ENCODE measurements at places on chromosomes 12 and 14. TPM values are rescaled to one million over a fixed set of nuclear protein-coding genes. Genes with fewer than 3 reads are reported as not detected.

DNA sequence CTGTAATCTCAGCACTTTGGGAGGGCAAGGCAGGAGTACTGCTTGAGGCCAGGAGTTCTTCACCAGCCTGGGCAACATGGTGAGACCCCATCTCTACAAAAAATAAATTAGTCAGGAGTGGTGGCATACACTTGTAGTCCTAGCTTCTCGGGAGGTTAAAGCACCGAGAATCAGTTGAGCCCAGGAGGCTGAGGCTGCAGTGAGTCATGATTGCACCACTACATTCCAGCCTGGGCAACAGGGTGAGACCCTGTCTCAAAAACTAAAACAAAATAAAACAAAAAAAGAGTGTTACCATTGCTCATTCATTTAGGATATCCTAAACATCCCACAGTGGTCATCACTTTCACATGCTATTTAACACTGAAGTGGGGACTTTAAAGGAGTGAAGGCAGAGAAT lies 7.8 kb downstream of the NEK9 start:
- peaks cover 11% of the 10 kb centered on the region for H3K36me3 ChIP-seq
- H3K4me3 ChIP-seq: no peak overlapping the region
- H3K27me3 ChIP-seq: no peaks in the 10 kb centered on the region
- no peak overlapping the region for H3K27ac ChIP-seq
- DNase-seq: no peak
- peaks cover 7% of the 10 kb centered on the region for H3K4me1 ChIP-seq

DNA sequence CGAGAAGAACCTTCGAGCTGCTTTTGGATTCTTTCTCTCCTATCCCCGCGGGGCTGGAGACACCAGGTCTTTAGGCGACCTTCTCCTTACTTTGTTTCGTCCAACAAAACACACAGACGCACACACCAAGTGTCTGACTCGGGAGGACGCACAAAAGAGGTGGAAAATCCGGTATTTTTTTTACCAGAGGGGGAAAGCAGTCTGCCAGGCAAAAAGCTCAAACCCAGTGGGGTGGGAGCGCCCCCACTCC lies 2.1 kb downstream of the SIX4 start:
- DNase-seq: no peak
- H3K27me3 ChIP-seq: peaks cover 42% of the 10 kb centered on the region
- H3K4me3 ChIP-seq: peak overlapping the region; percentile 50
- no peaks in the 10 kb centered on the region for H3K36me3 ChIP-seq

GRCh38 chr12:58500399-58500798 lies 419.9 kb downstream of the LRIG3 start:
- no peak overlapping the region for H3K4me3 ChIP-seq
- DNase-seq: no peak
- no peaks in the 10 kb centered on the region for H3K4me1 ChIP-seq
- no peaks in the 10 kb centered on the region for H3K36me3 ChIP-seq
- H3K27ac ChIP-seq: no peak overlapping the region

DNA sequence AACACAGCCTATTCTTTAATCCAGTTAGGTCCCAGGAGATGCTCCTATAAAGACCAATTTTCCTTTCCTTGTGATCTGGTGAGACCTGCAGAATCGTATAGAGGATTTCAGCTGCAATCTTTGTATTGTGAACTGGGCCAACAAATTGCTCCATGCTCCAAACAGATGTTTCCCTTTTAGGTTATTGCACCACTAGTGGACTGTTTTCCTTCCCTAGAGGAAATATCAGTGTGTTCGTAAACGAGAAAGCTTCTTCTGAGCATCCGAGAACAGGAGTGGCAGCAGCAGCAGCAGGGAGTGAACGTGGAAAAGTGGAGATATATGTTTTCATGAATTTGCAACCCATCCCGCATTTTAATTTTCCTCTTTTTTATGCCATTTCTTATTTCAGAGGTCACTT lies 344.1 kb upstream of the PDE3A start:
- H3K4me1 ChIP-seq: no peaks in the 10 kb centered on the region
- H3K27me3 ChIP-seq: no peaks in the 10 kb centered on the region
- no peak for DNase-seq
- no peak overlapping the region for H3K27ac ChIP-seq

The P2RX2 gene
- not detected for total RNA-seq

The TROAP gene
- 35.0 TPM for total RNA-seq

GRCh38 chr12:46218322-46219095 lies 50.3 kb downstream of the SLC38A1 start:
- peak overlapping the region; percentile 42 for H3K4me3 ChIP-seq
- H3K27ac ChIP-seq: peak overlapping the region; percentile 43
- no peak for DNase-seq
- no peaks in the 10 kb centered on the region for H3K27me3 ChIP-seq
- peaks cover under 1% of the 10 kb centered on the region for H3K36me3 ChIP-seq

- DNase-seq: no peak
- no peaks in the 10 kb centered on the region for H3K36me3 ChIP-seq
- H3K27ac ChIP-seq: no peak overlapping the region
- H3K4me3 ChIP-seq: no peak overlapping the region
- no peaks in the 10 kb centered on the region for H3K27me3 ChIP-seq
These were observed 16.4 kb downstream of the KRT18 start for GRCh38 chr12:52965337-52965731.

- no peaks in the 10 kb centered on the region for H3K27me3 ChIP-seq
- no peaks in the 10 kb centered on the region for H3K36me3 ChIP-seq
- peaks cover 24% of the 10 kb centered on the region for H3K4me1 ChIP-seq
- H3K4me3 ChIP-seq: peak overlapping the region; percentile 45
- DNase-seq: peak; percentile 1
- H3K27ac ChIP-seq: peak overlapping the region; percentile 60
These were observed 1494.7 kb upstream of the TMEM132C start for GRCh38 chr12:126772171-126772864.

DNA sequence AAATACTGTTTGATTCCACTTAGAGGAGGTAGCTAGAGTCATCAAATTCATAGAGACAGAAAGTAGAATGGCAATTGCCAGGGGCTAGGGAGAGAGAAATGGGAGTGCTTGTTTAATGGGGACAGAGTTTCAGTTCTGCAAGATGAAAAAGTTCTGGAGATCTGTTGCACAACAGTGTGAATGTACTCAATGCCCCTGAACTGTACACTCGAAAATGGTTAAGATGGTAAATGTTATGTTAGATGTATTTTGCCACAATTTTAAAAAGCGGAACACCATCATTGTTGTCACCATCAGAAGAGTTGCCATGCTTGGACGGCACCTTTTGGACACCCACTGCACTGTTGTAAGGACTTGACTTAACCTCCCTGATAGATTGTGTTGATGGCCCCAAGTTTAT lies 106.9 kb downstream of the SCARB1 start:
- no peak overlapping the region for H3K4me3 ChIP-seq
- H3K27ac ChIP-seq: no peak overlapping the region
- H3K4me1 ChIP-seq: peaks cover 7% of the 10 kb centered on the region
- no peaks in the 10 kb centered on the region for H3K27me3 ChIP-seq
- DNase-seq: no peak

The DDX51 gene
- total RNA-seq: 36.4 TPM

The ASCL1 gene
- not detected for total RNA-seq

The ADAMTS20 gene
- total RNA-seq: not detected

GRCh38 chr14:75823334-75823733 lies 158.5 kb downstream of the TGFB3 start:
- H3K4me1 ChIP-seq: no peaks in the 10 kb centered on the region
- DNase-seq: no peak
- H3K27me3 ChIP-seq: no peaks in the 10 kb centered on the region
- H3K36me3 ChIP-seq: peaks cover 3% of the 10 kb centered on the region

The LRTM2 gene
- total RNA-seq: 0.24 TPM

DNA sequence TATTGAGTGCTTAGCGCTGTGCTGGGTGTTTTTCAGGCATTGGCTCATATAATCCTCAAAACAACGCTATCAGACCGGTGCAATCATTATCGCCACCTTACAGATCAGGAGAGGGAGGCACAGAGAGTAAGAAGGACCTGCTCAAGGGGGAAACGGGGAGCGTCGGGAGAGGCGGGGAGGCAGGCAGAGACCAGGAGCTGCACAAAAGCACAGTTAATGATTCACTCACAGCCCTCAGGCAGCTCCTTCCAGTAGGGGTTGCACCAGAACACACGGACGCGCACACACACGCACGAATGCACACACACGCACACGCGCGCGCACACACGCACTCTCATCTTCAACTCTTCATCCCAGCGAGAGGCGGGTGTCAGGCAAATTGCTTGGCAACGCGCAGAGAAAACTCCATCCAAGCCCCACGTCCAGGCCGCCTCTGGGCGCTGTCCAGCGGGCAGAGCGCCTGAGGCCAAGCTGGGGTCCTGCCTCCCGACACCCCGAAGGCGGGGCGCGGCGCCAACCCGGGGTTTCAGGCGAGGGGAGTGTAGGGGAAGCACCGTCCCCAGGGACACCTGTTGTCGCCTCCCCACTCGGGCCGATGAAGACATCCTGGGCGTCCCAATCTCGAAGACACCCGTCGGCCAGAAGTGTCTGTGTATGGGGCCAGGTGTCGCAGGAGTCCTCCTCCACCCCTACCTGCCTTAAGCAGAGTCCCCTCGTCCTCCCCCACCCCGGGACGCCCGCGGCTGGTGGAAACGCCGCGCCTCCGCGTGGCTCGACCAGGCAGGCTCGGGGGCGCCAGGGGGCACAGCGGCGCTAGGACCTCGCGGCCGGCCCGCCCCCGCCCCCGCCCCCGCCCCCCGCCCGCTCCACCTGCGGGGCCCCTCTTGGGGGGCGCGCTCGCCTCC lies 35.5 kb upstream of the STON2 start:
- DNase-seq: no peak
- peak overlapping the region; percentile 27 for H3K27ac ChIP-seq
- H3K27me3 ChIP-seq: peaks cover 47% of the 10 kb centered on the region
- H3K36me3 ChIP-seq: no peaks in the 10 kb centered on the region
- peaks cover 11% of the 10 kb centered on the region for H3K4me1 ChIP-seq
- peak overlapping the region; percentile 56 for H3K4me3 ChIP-seq

GRCh38 chr12:114319422-114319821 lies 86.5 kb downstream of the TBX5 start:
- no peak overlapping the region for H3K4me3 ChIP-seq
- no peaks in the 10 kb centered on the region for H3K36me3 ChIP-seq
- H3K4me1 ChIP-seq: no peaks in the 10 kb centered on the region
- DNase-seq: no peak
- H3K27me3 ChIP-seq: no peaks in the 10 kb centered on the region

The MAP3K9 gene
- 4.0 TPM for total RNA-seq

DNA sequence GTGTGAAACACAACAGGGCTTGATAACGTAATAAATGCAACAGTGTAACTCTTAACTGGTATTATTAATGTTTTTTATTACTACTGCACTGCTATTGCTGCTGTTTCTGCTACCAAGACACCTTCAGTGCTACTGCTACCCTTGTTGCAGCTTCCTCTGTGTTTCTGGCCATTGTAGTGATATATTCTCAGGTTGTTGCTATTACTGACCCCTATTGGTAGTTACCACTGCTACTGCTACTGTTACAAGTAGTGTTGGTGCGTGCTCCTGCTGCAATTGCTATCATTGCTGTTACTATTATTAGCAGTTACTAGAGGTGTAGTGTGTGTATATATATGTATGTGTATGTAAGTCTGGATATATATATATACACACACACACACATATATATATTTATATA lies 87.2 kb upstream of the PTPRB start:
- DNase-seq: no peak
- no peak overlapping the region for H3K27ac ChIP-seq
- no peaks in the 10 kb centered on the region for H3K27me3 ChIP-seq

The DTX1 gene
- total RNA-seq: 2.0 TPM

DNA sequence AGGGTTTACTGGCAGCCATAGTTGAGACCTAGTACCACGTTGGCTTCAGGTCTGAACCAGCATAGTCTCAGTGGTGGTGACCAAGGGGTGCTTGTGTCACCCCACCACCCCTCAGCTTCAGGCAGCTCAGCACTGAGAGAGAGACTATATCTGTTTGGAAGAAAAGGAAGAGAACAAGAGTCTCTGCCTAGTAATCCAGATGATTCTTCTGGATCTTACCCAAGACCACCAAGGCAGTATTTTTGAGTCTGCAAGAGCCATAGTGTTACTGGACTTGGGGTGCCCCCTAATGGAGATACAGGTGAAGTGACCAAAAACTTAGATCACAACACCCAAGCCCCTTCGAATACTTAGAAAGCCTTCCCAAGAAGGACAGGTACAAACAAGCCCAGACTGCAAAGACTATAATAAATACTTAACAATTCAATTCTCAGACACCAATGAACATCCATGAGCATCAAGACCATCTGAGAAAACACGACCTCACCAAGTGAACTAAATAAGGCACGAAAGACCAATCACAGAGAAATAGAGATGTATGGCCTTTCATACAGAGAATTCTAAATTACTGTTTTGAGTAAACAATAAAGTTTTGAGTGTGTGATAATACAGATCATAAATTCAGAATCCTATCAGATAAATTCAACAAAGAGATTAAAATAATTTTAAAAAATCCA lies 107.0 kb downstream of the HELB start:
- H3K27me3 ChIP-seq: no peaks in the 10 kb centered on the region
- H3K36me3 ChIP-seq: no peaks in the 10 kb centered on the region
- DNase-seq: peak; percentile 56

The KRT6A gene
- not detected for total RNA-seq

The KRT79 gene
- total RNA-seq: not detected

GRCh38 chr12:67752226-67752732 lies 103.7 kb downstream of the DYRK2 start:
- DNase-seq: no peak
- H3K4me3 ChIP-seq: no peak overlapping the region
- no peak overlapping the region for H3K27ac ChIP-seq
- no peaks in the 10 kb centered on the region for H3K4me1 ChIP-seq

DNA sequence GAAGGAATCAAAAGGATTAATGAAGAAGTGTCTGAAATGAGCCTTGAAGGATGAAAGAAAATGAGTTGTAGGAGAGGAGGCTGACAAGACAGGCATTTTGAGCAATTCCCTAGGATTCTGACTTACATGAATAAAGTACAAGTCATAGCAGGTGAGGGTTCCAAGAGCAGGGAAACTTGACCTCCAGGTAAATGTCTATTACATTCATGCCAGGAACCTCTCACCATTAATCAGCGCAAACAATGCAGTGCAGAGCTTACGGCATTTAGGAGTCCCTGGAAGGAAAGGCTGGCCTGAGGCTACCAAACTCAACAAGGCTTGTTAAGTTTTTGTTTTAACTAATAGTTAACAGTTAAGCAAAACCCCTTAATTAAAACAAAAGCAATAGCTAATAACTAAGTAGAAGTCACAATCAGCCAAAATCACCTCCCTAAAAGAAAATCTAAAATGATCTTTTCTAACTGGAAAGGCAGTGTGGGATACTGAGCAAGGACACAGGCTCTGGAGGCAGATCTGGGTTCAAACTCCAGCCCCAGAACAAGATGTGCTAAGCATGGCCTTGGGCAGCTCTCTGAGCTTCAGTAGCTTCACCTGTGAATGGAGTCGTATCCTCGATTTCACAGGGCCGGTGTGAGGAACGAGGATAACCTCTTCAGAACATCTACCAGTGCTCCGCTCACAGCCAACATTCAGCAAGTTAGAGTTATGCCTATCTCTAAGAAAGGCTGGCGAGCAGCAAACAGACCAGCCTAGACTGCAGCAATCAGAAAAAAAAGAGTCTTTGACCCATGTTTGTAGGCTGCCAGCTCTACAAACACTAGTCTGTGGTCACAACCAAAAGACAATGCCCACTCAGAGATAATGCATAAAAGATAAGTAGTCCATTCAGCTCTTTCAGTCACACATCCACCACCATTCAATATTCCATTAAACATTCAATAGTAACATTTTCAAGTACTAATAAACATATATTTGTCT lies 16.9 kb downstream of the PPTC7 start:
- H3K27ac ChIP-seq: no peak overlapping the region
- no peak for DNase-seq
- no peak overlapping the region for H3K4me3 ChIP-seq
- no peaks in the 10 kb centered on the region for H3K36me3 ChIP-seq
- H3K4me1 ChIP-seq: peaks cover 51% of the 10 kb centered on the region

The TEX52 gene
- total RNA-seq: not detected

- H3K36me3 ChIP-seq: no peaks in the 10 kb centered on the region
- H3K4me3 ChIP-seq: no peak overlapping the region
- H3K4me1 ChIP-seq: no peaks in the 10 kb centered on the region
- no peak overlapping the region for H3K27ac ChIP-seq
- H3K27me3 ChIP-seq: no peaks in the 10 kb centered on the region
These were observed 20.6 kb downstream of the PKP2 start for GRCh38 chr12:32876004-32876403.
